Muscle of leg (tissue), 16 donors: ENCODE measurements at places on chromosomes 2 and 18. TPM values are rescaled to one million over a fixed set of nuclear protein-coding genes. Genes with fewer than 3 reads are reported as not detected.
A peak's percentile ranks its signal among the peaks of the same experiment; 100 is the strongest.

LRP2 gene
- total RNA-seq = 0.13 TPM

CAMKMT gene
- total RNA-seq = 4.4 TPM

GRCh38 chr2:174666312-174666711, 68.7 kb upstream of the WIPF1 start:
- no peak for DNase-seq

GRCh38 chr2:239328351-239329191, 72.2 kb downstream of the HDAC4 start:
- peak; percentile 88 for DNase-seq

GRCh38 chr2:65498396-65498795, 66.0 kb upstream of the SPRED2 start:
- peak; percentile 88 for DNase-seq

GRCh38 chr2:101753720-101754490, 56.4 kb downstream of the MAP4K4 start:
- no peak for DNase-seq

GRCh38 chr2:118654945-118655344, 192.5 kb downstream of the EN1 start:
- peak; percentile 93 for DNase-seq

- DNase-seq = no peak
These were observed 161.1 kb downstream of the CCBE1 start for GRCh38 chr18:59536166-59536565.
